ENCODE measurements at places on chromosomes 2 and 18.

DNA sequence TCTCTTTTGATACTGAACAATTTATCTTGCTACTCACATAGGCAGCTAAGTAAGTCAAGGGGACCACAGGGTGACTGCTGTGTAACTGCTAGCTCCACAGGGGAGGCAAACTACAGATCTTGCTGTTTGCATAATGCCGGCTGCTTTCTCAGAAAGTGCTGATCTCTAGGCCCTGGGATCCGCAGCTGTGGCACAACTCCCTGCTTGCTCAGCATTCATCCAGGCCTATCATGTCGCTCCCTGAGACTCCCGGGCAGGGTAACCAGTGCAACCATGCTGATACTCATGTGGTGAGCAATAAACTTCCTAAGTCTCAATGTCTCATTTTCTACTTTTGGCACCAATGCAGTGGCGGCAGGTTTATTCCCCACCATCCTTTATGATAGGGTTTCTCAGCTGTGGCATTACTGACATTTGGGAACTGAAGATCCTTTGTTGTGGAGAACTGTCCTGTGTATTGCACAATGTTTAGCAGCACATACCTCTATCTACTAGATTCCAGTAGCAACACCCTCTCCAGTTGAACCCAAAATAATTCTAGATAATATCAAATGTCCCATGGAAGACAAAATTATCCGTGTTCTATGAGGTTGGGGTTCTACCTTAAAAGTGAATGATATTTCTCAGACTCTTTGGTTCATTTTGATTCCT, 1101.3 kb downstream of the LRP1B start:
- no peak for DNase-seq

GRCh38 chr18:42773870-42774269, 341.6 kb downstream of the RIT2 start:
- no peak for DNase-seq

DNA sequence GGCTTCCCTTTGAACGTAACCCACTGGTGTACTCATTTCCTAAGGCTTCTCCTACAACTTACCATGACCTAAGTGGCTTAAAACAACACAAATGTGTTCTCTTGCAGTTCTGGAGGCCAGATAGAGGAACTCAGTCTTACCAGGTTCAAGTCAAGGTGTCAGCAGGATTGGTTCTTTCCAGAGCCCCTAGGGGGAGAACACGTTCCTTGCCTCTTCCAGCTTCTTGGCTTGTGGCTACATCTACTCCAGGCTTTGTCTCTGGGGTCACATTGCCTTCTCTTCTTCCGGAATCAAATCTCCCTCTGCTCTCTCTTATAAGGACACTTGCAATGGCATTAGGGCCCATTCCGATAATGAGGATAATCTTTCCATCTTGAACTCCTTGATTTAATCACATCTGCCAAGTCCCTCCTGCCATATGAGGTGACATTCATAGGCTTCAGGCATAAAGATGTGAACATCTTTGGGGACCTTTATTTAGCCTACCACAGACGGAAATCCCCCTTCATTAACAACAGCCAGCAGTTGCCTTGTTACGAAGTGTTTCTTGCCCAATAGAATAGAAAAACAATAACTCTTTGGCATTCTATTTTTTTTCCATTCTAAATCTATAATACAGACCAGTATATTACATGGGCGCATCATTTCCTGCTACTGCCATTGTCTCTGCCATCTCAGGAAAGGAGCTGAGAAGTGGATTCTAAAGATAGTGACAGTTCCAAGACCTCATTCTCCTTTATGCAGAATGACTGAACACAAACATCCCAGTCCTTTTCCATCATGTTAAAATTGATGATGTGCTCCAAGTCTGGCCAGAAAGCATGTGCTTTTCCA, 362.0 kb downstream of the ZNF521 start:
- DNase-seq, result no peak

- DNase-seq, result no peak
Observed at GRCh38 chr2:196827356-196827755, 18.2 kb upstream of the C2orf66 start.

GRCh38 chr2:190098851-190099250, 36.3 kb upstream of the MSTN start:
- DNase-seq, result no peak

Data from stimulated activated CD4-positive, alpha-beta T cell treated with anti-CD3 and anti-CD28 coated beads, Interleukin-15, amount 100 ng/mL, for 1 hour (primary cell).